ENCODE measurements at places on chromosomes 7 and 10. TPM values are rescaled to one million over a fixed set of nuclear protein-coding genes. Genes with fewer than 3 reads are reported as not detected.
A peak's percentile ranks its signal among the peaks of the same experiment; 100 is the strongest.

DNA sequence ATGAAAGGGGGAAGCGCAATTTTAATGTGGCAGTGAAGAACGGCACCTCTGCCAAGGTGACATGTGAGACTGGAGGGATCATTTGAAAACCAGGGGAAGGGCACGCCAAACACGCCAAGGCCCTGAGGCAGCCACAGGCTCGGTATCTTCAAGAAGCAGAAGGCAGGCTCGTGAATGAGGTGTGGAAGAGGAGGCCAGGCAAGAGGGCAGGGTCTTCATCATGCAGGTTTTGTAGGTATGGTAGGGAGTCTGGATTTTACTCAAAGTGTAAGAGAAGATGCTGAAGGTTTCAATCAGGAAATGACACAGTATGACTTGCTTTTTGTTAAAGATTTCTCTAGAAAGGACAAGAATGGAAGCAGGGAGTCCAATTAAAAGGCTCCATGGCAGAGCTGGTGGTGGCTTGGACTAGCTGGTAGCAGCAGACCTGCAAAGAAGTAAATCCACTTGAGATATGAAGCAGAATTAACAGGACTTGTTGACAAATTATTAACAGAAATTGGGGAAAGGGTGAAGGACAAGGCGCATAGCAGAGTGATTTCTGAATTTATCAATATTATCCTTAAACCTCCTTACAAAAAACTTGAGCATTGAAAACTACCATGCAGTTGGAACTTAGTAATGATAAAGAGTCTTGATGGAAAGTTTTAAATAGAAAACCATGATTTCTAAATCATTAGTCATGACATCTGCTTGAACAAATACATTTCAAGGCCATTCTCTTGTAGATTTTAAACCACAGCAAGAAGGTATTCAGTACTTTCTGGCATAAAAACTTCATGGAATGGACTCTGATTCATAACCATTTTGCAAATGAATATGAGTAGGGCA is 70.4 kb downstream of the COA1 start:
- DNase-seq = no peak

DNA sequence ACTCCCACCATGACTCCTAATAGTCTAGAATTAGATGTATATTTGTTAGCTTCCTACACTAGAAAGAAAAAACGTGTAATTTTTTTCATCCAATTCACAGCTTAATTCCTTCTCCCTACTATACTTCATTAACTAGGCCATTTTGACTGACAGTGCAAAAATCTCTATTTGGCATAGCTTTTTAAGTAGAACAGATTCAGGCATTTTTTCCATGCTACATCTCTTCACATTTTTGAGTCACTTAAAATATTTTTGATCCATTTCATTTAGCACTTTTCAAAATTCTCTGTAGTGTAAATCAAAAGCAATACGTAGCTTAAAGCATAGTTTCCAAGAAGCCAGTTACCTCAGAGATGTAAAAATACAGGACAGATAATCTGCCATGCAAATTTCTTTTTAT is 391.1 kb upstream of the NPVF start:
- no peak for DNase-seq

DNA sequence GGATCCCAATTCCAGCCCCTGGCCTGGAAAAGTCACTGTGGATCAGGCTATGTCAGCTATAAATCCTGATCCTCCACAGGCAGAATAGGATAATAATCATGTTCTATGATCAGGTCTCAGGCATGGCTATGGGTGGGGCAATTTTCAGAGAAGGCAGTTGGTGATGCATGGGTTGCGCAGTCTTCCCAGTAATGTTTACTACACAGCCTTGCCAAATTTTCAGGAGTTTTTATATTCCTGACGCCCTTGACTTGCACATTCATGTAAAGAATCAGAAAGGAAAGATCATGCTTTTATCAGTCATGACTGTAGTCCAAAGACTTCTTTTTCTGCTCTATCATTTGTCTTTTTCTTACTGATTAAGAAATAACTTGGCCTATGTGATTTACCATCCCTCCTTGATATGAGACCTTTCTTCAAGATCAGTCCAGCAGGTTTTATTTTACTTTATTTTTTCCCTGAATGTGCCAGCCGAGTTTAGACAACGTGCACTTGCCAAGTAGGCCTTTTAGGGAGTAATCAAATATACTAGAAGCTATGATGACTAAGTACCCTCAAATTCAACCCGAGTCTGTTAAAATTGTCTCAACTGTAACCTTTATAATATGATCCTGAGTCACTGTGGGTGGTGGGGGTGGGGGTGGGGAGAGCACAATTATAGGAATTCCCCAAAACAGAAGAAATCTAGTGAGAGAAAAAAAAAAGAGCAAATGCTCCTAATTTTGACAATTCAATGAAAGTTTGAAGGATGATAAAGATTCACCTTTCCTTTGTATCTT is 31.9 kb downstream of the ARL4A start:
- no peak for DNase-seq

DNA sequence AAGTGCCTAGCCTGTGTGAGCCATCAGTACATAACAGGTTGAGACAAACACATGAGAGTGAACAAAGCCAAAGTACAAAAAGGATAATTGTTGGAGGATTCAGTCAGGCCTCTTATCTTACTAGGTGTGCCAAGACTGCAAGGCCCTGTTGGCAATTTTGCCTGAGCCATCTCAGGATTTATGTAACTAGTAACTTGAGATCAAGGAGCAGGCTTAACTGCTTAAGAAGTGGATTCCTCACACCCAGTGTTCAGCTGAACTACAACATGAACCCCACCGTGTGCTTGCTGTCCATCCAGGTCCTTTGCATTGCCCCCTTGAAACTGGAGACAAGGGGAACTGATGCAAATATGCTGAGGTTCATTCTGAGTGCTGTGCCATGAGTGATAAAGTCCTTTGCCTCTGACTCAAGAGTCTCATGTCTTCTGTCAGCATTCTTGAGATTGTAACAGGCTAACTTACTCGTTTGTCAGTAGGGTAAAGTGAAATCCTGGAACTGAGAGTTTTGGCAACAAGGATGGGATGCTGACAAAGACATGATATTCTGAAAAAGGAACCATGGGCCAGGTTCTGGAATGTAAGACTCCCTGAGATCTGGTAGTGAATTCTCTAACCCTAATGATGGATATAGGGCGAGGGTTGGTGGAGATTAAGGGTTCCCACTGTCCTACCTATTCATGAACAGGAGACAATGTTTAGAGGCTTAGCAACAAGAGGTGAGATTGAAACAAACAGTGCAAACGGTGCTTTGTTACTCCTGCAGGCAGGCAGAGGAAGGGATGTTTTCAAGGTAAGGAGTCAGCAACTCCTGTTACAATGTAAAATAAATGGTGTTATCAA is 44.1 kb upstream of the GATAD1 start:
- no peak for DNase-seq

DNA sequence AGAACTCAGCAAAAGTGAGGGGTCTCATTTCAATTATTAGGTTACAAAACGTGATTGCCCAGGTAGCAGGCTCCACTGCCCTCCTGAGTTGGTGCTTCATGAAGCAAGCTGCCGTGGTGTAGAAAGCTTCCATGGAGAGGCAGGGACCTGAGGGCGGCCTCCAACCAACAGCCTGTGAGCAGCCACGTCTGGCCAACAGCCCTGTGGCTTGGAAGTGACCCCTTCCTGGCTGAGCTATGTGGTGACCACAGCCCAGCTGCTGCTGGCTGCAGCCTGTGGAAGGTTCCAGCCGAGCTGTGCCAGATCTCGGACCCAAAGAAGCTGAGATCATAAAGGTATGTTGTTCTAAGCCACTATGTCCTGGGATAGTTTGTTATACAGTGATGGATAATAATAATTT is 122.5 kb upstream of the KLF6 start:
- DNase-seq = no peak

DNA sequence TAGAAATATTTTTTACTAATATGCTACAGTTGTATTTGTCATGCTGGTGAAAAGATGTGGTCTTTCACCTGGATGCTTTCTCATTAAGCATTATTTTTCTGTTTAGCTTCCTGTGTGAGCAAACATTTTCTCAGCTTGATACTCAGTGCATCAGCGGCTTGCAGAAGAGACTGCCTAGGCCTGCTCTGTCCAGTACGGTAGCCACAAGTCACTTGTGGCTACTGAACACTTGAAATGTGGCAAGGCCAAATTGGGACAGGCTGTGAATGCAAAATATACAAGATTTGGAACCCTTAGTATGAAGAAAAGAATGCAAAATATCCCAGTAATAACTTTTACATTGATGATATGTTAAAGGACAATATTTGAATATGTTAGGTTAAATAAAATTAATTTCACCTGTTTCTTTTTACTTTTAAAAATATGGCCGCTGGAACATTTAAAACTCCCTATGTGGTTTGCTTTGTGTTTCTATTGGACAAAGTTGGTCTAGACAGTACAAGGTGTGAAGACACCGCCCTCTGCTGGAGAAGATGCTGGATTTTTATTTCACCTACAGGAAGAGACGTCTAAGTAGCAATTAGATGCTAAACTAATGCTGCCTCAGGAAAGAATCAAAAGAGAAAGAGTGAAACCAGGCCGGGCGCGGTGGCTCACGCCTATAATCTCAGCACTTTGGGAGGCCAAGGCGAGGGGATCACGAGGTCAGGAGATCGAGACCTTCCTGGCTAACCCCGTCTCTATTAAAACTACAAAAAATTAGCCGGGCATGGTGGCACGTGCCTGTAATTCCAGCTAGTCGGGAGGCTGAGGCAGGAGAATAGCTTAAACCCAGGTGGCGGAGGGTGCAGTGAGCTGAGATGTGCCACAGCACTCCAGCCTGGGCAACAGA is 5.3 kb downstream of the SRGN start:
- DNase-seq = peak; percentile 87

- DNase-seq = no peak
Measured at GRCh38 chr7:148332191-148333186, 258.1 kb upstream of the C7orf33 start.

GRCh38 chr10:66336791-66337190 is 589.0 kb upstream of the LRRTM3 start:
- no peak for DNase-seq

DNA sequence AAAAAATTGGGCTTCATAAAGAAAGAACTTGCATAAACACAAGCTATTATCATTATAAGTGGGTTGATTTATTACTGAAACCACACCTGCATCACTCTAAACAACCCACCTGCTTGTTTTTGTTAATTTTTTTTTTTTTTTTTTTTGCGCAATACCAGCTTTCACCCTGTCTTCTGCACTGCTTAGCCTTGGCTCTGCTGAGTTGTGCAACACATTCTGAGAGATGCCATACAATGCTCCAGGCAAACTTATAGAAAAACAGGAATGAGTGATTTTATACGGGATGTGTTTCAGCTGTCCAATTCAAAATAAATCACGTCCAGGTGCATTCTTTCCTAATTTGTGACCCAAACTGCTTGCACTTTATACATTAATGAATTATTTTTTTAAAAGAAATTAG is 923.6 kb downstream of the GATA3 start:
- no peak for DNase-seq

GRCh38 chr7:36942025-36942424 is 217.7 kb upstream of the AOAH start:
- DNase-seq = no peak

DNA sequence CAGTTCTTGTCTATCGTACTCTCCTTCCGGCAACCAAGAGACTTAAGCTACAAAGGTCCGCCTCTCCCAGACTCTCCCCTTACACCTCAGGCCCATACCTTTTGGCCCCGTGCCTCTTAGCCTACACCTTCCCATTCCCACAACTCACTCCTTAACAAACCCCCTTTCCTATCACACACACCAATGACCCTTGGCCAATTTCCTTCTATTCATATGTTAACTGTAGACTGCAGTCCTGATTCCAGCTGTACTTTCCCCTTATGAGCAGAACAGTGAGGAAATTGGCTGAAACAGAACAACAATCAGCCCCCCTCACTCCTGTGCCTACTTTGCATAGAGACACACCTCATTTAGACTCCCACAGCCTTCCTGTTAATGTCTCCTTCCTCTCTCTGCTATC is 1.4 kb upstream of the TMEM139 start:
- no peak for DNase-seq

GRCh38 chr10:91410638-91411371 is 661 bp downstream of the HECTD2 start:
- DNase-seq = no peak

DNA sequence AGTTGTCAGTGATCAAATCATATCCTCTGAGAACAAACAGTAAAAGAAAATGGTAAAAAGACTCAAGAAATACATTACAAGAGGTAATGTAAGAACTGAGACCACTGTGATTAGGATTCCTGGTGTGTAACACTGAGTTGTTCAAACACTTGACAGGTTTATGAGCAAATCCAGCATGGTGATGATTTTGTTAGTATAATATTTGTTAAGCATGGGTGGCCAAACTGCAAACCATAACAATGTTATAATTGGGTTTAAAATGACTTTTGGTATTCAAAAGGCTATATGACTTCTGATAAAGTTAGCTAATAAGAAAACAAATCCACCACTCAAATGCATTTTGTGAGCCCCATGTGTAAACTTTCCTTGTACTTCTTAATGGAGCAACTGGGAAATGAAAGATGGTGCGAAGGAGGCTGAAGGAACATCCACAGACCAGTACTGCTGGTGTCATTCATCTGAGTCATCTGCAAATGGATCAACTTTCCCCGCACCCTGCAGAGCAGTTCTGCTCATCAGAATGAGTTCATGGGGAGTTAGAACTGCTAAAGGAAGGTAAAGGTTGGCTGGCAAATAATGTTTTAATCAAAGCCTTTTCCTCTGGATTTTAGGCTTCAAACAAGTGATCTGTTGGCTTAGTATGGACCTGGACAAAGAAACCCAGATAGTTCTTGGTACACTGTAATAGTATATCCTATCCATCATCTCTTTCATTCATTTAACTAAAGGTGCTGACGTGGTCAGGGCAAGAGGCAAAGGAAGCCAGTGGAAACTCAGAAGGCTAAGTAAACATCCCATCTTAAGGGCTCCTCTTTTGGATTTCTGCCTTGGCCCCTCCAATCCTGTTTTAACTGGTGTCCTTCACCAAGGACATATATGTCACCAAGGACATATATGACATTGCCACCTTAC is 45.0 kb downstream of the AFAP1L2 start:
- DNase-seq = no peak

DNA sequence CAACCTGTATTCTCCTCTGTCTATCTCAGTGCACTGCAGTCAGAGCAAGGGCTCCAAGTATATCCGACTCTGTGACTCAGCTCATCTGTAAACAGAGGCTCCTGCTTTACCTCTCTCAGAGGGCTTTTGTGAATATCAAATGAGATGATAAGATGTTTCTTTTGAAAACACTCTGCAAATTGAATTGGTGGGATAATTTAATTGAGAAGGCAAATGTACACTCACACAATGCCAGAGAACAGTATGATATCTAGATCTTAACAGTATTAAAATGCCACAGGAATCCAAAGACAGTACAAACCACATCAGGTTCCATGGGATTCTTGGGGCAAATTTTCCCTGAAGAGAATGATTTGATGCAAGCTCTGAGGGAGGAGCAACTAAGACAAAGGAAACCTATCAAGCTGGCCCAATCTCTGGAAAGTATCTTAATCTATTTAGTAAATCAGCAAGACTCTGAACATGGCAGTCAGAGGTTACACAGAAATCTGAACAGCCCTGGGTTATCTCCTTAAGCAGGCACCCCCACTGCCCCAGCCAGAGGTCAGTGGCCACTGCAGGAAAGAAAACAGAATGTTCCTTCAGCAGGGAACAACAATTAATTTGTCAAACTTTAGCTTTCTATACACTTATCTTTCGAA is 45.9 kb downstream of the DOCK4 start:
- DNase-seq = no peak

GRCh38 chr7:135428879-135429278 is 81.0 kb downstream of the CNOT4 start:
- no peak for DNase-seq

- no peak for DNase-seq
Measured at GRCh38 chr7:64938540-64938939, 35.5 kb downstream of the ZNF273 start.

GRCh38 chr10:84473136-84473535 is 144.7 kb downstream of the CCSER2 start:
- DNase-seq = no peak

AGR2 gene
- total RNA-seq = not detected

CALCR gene
- total RNA-seq = not detected

CLDN12 gene
- total RNA-seq = 5.2 TPM

ABCB4 gene
- 0.20 TPM for total RNA-seq

All from natural killer cell treated with Interleukin-12 subunit alpha and Interleukin-12 subunit beta and Interleukin-15 and Interleukin-18, amount 100 ng/mL, for 72 hours (primary cell).